ENCODE measurements at places on chromosomes 16 and 17.

GRCh38 chr16:78310990-78311561 lies 211.6 kb downstream of the WWOX start:
- DNase-seq, result no peak

- DNase-seq, result no peak
Observed at GRCh38 chr16:48555597-48556242, 54.3 kb downstream of the N4BP1 start.

DNA sequence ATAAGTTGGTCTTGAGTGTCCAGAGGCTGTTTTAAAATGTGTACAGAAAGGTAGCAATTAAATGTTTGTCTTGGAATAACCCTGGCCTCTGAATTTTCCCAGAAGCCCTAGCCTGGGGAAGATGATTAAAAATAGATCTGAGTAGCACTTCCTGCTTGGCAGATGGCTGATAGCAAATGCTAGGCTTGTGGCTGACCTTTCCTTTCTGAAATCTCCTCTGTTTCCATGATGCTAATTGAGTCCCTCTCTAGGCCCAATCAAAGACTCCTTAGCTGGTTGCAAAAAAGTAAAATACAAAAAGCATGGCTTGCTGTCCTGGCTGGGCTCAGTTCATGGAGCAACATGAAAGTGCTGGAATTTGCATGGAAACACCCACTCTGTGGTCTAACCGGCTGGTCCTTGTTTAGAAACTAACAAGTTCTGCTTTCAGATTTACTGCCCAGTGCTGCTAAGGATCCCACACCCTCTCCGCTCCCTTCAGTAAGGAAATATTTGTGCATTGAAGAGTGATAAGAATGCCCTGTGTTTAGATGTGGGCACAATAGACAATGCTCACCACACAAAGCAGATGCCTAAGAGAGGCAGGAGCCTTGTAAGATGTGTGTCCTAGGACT lies 40.8 kb downstream of the YPEL2 start:
- no peak for DNase-seq

DNA sequence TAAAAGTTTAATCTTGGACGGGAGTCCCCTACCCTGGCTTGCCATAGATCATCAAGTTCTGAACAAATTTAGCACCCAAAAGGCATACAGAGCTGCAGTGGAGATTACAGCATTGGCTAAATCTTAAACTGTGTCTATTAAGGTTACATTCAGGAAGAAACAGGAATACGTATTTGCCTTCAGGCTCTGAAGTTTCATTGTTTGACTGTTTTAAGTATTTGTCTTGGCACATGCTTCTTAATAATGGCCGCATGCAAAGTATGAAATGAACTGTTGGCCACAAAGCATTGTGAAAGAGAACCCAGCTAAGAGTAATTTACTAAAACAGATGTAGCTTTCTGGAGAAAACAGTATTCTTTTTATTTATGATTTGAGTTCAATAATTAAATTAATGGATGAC lies 63.9 kb upstream of the CNEP1R1 start:
- no peak for DNase-seq

- no peak for DNase-seq
Observed at GRCh38 chr16:86038926-86039310, 140.0 kb downstream of the IRF8 start.

GRCh38 chr16:70433458-70434103 lies 5.3 kb downstream of the ST3GAL2 start:
- DNase-seq, result no peak

- peak; percentile 24 for DNase-seq
Observed at GRCh38 chr17:68057531-68057952, 22.0 kb downstream of the KPNA2 start.

GRCh38 chr16:70605283-70605657 lies 41.1 kb upstream of the IL34 start:
- DNase-seq, result no peak

DNA sequence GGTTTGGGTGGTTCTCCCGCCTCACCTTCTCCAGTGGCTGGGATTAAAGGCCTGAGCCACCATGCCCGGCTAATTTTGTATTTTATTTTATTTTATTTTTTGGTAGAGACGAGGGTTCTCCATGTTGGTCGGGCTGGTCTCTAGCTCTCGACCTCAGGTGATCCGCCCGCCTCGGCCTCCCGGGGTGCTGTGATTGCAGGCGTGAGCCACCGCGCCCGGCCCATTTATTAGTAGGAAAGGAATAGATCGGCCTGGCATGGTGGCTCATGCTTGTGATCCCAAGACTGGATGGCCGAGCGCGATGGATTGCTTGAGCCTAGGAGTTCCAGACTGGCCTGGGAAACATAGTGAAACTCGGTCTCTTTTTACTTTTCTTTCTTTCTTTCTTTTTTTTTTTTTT lies 20.4 kb upstream of the RBL2 start:
- no peak for DNase-seq

GRCh38 chr17:74006371-74006770 lies 197.1 kb upstream of the RPL38 start:
- no peak for DNase-seq

GRCh38 chr16:85754413-85754812 lies 3.5 kb upstream of the C16orf74 start:
- DNase-seq, result no peak

GRCh38 chr17:46100590-46100989 lies 92.6 kb downstream of the KANSL1 start:
- no peak for DNase-seq

- DNase-seq, result no peak
Observed at GRCh38 chr16:73298562-73298961, 250.6 kb upstream of the ZFHX3 start.

DNA sequence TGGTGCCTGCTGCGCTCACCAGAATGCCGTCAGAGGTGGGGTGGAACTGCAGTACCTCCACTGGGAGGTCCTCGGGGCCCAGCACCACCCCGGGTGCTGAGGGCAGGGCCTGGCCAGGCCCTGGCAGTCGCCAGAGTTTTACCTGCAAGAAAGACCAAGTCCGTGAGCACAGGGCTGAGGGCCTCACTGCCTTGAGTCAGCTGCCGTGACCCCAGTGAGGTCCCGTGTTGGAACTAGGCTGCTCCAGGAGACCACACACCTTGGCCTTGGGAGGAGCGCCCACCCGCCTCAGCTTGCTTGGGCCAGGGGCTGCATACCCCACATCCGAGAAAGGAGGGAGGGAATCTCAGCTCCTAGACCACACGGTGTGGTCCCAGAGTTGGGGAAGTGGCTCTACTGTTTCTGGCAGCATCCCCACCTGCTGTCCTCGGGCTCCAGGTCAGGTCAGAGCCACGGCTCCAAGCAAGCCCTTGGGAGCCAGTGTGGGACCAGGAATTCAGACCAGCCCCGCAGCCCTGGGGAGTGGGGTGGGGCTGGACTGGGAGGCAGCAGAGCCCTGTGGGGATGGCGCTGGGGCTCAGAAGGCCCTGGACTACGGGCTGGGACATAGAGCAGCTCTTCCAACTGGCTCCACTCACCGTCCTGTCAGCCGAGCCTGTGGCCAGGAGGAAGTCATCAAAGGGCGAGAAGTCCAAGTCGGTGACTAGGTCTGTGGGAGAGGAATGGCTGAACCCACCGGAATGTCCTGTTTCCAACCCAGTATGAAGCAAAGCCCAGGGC lies 8.7 kb downstream of the CORO7 start:
- DNase-seq, result no peak

DNA sequence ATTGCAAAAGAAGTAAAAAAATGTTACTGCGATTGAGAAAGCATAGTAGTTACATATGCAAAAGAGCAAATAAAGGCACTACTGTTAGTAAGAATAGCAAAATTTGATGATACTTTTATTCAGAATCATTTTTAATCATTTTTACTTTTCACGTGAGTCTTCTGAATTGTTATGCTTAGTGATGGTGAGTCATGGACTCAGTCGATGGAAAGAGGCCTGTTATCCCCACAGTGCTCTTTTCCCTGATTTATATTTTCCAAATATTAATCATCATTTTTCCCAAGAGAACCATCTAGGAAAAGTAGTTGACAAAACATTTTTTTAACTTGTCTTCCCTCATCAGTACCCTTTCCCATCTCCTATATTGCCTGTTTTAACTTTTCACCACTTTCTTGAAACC lies 181.1 kb downstream of the CHD9 start:
- DNase-seq, result no peak

DNA sequence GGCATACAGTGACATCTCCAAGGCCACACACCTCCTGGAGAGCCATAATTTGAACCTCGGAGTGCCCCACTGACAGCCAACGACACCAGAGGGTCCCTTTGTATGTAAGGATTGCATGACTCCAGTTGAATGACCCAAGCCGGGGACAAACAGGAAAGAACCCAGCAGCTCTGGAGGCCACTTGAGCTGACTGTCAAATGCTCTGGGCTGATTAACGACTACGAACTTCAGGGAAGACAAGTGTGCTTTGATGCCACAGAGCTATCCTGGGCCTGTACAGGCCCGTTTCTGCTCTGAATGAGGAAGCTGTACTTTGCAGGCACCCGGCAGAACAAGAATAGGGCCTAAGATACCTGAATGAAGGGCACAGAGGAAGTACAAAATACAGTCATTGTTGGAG lies 404.6 kb downstream of the SLC39A11 start:
- DNase-seq, result no peak

GRCh38 chr17:47882695-47883588 lies 13.1 kb upstream of the SP2 start:
- no peak for DNase-seq

- no peak for DNase-seq
Observed at GRCh38 chr16:16075488-16076422, 126.3 kb downstream of the ABCC1 start.

DNA sequence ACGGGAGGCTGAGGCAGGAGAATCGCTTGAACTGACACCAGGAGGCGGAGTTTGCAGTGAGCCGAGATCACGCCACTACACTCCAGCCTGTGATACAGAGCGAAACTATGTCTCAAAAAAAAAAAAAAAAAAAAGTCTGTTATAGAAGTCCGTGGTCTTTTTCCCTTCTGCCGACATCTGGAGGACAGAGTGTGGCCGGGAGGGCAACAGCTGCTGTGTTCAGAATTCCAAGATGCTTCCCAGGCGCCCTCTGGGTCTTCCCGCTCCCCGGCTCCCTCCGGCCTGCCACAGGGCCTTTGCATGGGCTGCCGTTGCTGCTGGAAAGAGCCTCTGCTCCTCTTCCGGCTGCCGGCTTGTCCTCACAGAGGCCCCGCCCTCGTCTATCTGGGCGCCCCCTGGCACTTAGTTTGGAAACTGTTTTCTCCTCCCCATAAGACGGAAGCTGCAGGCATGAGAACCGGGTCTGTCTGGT lies 2.4 kb upstream of the CACNA1H start:
- no peak for DNase-seq

- DNase-seq, result peak; percentile 80
Observed at GRCh38 chr17:8073627-8074484, 13.7 kb downstream of the ALOX12B start.

GRCh38 chr17:57264776-57265175 lies 8.5 kb downstream of the MSI2 start:
- no peak for DNase-seq

GRCh38 chr16:86919578-86920305 lies 341.4 kb downstream of the FOXL1 start:
- DNase-seq, result no peak

GRCh38 chr17:979539-980405 lies at the start of gene NXN:
Gene NXN, minus strand, starts transcription at chr17:979776.
- DNase-seq, result peak; percentile 85

- DNase-seq, result no peak
Observed at GRCh38 chr17:64694207-64694606, 32.1 kb upstream of the SMURF2 start.
